Type B pancreatic cell (in vitro differentiated cells): ENCODE measurements at places on chromosomes 7 and 10.
A peak's percentile ranks its signal among the peaks of the same experiment; 100 is the strongest.

- no peak for DNase-seq
Measured at GRCh38 chr10:7520507-7521485, 110.0 kb upstream of the SFMBT2 start.

DNA sequence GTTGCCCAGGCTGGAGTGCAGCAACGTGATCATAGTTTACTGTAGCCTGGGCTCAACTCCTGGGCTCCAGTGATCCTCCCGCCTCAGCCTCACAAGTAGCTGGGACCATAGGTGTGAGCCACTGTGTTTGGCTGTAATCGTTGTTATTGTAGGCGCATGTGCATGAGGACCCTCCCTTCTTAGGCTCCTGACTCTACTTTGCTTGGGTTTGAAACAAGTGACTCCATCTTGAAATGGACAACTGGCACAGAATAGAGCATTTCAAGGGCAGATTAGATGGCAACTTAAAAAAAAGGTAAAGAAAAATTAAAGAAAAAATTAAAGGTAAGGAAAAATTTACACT lies 15.4 kb upstream of the GIMAP8 start:
- DNase-seq, result no peak

DNA sequence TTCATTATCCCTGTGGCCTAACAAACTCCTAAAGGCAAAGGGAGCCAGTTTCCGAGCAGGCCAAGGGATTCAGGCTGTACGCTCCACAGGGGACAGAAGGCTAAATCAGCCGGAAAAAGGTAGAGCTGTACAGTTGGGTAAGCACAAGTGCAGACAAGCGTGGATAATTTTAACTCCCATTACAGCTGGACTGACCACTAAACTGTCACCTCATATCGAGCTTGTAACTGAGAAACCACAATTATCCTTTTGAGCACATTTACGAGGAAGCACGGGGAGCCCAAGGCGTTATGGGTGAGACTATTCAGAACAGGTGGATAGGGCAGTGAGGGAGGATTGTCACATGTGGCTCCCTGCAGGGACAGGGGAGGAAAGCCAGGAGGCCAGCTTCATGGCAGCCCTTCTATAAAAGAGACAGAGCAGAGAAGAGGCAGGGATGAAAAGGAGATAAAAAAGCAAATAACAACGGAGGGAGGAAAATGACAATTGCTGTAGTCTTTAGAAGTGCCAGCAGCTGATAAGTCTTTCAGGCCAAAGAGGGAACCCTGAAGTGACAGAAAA lies 288.0 kb downstream of the FGFR2 start:
- DNase-seq, result no peak

DNA sequence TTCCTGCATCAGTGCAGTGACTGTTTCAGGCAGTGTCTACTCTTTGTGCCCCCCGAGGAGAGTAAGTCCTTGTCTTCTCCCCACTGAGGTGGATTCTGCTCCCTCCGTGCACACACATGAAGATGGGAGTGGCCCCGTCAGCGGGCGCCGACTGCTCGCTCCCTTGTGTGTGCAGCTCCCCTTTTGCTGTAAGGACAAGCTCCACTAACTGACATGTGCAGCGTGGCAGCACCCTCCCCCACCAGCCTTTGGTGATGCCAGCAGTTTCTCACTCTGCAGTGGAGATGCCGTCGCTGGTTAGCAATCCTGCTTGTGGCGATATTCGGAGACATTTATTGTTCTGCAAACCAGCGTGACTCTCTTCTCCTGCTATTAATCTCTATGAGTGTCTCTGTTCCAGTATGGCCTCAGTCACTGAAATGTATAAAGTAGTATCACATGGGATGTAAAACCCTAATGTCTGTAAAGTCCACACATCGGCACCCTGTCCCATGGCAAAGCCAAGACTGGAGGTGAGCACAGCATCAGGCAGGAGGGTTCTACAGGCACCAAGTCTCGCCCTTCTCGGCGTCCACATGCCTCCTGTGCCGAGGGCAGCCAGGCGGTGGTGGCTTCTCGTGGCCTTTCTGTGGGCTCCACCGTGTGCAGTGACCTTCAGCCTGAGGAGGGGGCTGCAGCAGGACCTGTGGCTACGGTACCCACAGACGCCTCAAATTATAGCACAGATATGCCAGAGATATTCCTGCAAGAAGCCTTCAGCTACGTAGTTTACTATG lies 202.7 kb downstream of the EBF3 start:
- DNase-seq, result peak; percentile 64

- no peak for DNase-seq
Measured at GRCh38 chr10:132765435-132765834, 20.5 kb downstream of the NKX6-2 start.

- DNase-seq, result peak; percentile 77
Measured at GRCh38 chr7:45000093-45001032, at the start of gene CCM2. Gene CCM2, plus strand, starts transcription at chr7:45000201. Its CDS starts 133 bp downstream, at chr7:45000334.

DNA sequence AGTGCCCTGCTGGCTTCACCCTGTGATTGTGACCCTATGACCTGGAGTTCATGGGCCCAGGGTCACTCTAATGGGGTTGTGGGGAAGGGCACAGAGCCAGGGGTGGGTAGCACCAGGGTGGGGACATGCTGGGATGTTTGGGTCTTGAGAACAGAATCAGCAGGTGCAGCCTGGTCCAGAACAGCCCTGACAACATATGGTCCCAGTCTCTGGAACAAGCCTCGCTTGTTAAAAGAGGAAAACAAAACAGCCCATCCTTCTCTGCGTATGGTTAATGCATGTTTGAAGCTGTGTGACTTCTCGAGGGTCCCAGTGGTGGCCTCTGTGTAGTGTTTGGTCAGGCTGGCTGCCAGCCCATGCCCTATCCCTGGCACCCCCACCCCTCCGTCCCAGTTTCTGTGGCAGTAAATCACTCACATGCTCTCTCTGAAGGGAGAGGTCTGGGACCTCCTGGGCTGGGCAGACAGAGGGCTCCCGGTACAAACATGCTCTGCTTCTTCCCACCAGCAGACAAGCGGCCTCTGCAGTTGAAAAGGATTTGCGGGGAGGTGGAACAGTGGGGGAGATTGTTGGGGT lies 79.4 kb downstream of the FAM241B start:
- DNase-seq, result no peak

- DNase-seq, result no peak
Measured at GRCh38 chr7:143331179-143331801, 15.4 kb downstream of the CLCN1 start.

DNA sequence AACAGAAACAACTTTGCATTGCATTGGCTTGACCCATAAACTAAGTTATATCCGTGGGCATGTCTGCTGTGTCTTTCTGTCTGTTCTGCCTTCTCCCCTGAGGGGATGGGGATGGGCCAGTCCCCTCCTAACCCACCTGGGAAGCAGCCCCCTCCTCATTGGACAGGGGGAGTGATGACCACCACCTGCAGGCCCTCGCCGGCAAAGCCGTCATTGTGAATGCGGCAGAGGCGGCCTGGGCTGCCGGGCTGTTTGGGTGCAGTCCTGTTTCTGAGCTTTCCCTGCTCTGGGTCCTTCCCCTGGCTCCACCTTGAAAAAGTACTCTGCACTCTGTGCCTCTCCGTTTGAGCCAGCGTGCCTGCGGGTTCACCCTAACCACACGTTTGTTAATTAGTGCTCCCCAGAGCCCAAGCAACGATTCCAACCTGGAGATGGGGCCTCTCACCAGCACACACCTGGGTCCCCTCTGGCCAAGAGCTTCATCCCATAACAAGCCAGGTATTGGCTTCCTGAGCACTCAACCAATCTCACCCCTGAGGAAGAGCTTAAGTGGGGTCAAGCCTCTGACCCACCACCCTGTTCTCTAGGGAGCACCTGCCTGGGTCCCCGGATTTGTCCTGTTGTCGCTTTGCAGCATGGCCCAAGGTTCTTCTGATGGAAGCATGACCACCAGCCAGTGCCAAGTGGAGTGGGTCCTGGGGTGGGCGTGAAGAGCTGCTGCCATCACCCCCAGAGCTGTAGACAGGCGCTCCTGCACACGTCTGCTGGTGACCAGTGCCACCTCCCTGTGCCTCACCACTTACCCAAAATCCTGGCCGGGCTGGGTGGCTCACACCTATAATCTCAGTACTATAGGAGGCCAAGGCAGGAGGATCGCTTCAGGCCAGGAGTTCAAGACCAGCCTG lies 39.4 kb upstream of the ZMIZ2 start:
- DNase-seq, result no peak

GRCh38 chr7:130909881-130910672 lies 176.1 kb upstream of the KLF14 start:
- DNase-seq, result no peak

DNA sequence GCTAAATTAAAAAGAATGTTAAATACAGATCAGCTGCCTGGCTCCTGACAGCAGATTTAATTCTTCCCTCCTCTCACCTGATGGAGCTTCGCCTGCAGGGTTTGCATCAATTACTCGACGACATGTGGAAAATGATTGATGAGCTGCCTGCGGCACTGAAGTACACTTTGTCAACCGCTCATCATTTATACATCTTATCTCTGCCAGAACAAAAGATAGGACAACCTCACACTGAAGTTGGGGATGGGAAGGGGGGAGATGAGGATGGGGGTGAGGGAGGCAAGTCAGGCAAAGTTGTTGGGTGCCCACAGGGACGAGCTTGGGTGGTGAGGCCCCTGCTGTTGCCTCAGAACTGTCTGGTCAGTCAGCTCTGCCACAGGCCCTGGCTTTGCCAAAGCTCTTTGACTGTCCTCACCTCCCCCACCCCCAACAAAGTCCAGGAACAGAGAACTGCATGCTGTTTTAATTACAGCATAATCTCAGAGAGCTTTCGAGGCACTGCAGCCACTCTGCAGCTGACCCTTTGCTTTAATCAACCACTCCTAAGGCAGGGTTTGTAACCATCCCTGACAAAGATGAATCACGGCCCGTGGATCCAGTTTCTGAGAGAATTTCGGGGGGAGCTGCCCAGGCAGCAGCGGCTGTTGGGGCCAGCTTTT lies 702.3 kb downstream of the LRMDA start:
- DNase-seq, result no peak

DNA sequence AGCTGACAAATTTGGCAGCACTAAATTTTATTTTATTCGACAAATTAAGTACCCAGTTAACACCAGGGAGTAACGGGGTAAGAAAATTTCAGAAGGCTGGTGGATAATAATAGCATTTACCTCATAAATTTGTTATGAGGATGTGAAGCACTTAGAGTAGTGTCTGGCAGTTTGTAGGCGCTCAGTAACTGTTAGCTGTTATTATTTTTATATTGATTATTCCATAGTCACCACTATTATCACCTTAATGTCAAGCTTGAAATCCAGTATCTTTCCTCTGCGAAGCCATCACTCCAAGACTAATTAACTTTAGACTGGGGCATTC lies 563 bp upstream of the COA1 start:
- DNase-seq, result no peak

DNA sequence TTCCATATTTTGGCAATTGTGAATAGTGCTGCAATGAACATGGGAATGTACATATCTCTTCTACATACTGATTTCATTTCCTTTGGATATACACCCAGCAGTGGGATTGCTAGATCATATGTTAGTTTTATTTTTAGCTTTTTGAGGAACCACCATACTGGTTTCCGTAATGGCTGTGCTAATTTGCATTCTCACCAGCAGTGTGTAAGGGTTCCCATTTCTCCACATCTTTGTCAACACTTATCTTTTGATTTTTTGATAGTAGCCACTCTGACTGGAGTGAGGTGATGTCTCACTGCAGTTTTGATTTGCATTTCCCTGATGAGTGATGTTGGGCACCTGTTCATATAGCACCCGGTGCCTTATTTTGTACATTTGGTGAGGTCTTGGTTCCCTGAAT lies 519.6 kb downstream of the REEP3 start:
- DNase-seq, result no peak
